ENCODE measurements at places on chromosomes 1 and 21.

DNA sequence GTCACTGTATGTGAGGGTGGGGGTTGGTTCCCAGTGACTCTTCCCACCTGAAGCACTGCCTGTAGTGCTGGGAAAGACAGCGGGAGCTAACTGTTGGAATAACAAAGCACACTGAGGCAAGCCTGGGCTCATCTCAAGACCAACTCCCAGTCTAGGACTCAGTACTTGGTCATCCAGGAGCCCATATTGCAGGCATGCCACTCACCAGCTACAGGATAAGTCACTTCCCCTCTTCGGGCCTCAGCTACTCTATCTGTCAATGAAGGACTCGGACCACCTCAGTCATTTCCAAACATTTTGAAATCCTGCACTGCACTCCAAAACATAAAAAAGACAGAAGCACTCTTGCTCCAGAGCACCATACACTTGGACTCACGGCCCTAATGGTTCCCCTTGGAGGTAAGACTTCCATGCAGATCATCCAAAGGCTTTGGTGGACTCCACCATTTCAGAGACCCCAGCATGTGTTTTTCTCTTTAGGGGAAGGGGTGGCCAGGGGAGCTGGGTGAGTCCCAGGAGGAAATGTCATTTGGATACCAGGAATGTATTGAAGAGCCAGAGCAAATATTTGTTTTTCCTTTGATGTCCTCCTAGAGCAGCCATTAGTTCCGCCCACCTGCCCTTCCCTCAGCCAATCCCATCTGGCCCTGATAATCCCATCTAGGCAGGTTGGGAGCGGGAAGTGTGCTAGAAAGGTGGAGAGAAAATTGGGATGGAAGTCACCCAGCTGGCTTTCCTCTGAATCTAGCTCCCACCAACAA is 3.1 kb downstream of the NUAK2 start:
- no peak for DNase-seq

DNA sequence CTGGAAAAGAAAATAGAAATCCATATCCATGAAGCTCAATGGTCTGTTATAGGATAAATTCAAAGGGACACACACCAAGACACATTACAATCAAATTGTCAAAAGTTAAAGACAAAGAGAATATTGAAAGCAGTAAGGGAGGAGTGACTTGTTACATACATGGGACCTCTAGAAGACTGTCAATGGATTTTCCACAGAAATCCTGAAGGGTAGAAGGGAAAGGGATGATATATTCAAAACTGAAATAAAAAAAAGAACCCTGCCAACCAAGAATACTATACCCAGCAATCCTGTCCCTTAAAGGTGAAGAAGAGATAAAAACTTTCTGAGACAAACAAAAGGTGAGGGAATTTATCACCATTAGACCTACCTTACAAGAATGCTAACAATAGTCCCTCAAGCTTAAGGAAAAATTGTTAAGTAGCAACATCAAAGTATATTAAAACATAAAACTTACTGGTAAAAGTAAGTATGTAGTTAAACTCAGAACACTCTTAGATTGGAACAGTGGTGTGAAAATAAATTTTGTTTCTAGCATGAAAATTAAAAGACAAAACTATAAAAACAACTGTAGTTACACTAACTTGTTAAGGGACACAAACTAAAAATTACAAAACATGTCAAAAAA is 103.2 kb upstream of the APP start:
- no peak for DNase-seq

DNA sequence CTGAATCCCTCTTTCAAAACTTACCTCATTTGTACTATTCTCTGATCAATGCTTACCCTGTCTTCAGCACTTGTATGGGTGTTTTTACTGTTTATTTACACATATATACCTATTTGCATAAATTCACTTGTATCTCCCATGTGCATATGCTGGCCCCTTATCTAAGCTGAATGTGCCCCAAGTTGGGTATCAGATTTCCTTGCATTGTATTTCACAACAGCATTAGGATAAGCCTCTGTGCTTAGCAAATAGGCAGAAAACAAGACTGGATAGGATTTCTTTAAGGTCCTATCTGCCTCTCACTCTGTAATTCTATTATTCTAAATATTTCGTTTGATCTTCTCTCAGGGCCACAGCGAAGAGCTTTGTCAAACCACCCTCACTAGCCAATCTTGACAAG is 45.9 kb upstream of the IPO9 start:
- no peak for DNase-seq

GRCh38 chr1:150535511-150536287 is 13.5 kb upstream of the ADAMTSL4 start:
- DNase-seq = no peak

GRCh38 chr1:38062361-38063288 is 16.0 kb upstream of the POU3F1 start:
- no peak for DNase-seq

- DNase-seq = no peak
Measured at GRCh38 chr1:9724706-9725476, 73.4 kb downstream of the PIK3CD start.

GRCh38 chr21:45029298-45029947 is 45.0 kb upstream of the ADARB1 start:
- DNase-seq = no peak

- no peak for DNase-seq
Measured at GRCh38 chr1:214136324-214136919, 144.5 kb upstream of the SMYD2 start.

GRCh38 chr1:46171351-46171750 is 3.5 kb upstream of the TSPAN1 start:
- DNase-seq = no peak

DNA sequence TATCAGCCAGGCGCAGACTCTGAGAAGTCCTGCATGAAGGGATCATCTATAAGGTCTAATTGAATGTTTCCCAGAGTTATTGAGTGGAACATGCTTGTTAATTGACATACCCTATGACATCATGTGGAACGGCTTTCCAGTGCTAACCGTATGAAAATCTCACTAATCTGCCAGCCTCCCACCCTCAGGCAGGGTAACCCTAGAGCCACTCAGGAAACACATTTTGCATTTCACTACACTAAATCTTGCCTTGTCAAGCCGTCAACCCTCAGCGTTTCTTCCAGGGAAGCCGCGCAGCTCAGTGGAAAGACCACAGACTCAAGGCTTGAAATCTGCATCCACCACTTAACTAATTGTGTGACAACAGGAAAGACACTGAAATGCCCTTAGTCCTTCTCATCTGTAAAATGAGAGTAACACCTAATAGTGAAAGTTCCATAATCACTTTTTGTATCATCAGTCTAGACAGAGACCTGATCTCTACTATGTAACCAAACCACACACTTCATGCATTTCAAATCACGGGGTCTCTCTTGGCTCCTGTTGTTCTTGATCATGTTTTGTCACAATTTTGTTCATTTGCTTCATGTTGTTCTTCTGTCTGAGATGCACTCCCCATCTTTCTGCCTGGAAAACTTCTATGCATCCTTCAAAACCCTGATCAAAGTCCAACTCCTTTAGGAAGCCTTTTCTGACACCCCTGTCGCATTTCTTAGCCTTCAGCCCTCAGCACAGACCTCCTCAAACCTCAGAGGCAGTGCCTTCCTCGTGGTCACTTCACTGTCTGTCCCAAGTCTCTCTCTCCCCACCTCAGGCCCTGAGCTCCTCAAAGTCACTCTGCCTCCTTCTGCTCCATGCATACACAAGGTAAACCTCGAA is 246.5 kb downstream of the TOMM20 start:
- DNase-seq = no peak

DNA sequence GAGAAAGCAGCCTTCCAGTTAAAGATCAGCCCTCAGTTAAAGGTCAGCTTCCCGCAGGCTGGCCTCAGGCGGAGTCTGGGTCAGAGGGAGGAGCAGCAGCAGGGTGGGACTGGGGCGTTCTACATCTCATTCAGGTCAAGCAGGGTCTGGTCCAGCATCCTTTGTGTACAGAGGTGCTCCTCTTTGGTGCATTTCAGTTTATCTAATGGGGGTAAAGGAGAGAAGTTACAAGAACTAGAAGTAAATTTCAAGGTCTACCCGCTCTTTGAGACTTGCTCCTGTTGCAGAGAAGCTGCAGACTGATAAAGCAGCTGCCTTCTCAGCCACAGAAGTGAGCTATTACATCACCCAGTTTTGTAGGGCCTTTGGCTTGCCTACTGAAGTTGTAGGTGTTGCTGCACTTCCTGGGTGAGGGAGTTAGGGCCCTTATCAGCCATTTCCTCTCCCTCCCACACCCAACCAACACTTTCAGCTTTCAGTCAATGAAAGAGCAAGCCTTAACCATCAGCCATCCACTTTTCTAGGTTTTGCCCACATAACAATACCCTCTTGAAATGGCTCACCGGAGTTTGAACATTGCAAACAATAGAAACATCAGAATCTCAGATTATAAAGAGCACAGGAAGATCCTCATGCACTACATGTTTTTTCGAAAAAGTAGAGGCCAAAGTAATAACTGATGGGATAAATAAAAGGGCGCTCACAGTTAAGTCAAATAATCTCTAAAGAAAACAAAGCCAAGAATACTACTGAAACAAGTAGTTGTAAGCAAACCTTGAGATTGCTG is 2.8 kb upstream of the NUP210L start:
- peak; percentile 53 for DNase-seq

DNA sequence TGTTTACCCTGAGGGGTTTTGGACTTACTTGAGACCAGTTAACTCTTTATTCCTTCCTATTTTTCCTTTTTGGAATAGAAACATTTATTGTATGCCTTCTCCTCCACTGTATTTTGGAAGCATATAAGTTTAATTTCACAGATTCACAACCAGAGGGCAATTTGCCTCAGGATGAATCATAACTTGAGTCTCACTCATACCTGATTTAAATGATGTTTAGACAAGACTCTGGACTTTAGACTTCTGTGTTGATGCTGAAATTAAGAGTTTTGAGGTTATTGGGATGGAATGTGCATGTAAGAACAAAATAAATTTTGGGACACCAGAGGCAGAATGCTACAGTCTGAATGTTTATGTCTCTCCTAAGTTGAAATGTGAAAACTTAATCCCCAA is 7.1 kb upstream of the ADAM30 start:
- no peak for DNase-seq

DNA sequence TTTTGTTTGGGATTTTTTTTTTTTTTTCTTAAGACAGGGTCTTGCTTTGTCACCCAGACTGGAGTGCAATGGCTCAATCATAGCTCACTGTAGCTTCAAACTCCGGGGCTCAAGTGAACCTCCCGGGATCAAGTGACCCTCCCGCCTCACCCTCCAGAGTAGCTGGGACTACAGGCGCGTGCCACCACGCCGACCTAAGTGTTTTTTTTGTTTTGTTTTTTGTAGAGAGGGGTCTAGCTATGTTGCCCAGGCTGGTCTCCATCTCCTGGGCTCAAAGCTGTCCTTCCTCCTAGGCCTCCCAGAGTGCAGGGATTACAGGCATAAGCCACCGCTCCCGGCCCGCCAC is 776 bp downstream of the HLCS start:
- no peak for DNase-seq

- DNase-seq = no peak
Measured at GRCh38 chr1:203088441-203088840, 2.6 kb upstream of the MYOG start.

DNA sequence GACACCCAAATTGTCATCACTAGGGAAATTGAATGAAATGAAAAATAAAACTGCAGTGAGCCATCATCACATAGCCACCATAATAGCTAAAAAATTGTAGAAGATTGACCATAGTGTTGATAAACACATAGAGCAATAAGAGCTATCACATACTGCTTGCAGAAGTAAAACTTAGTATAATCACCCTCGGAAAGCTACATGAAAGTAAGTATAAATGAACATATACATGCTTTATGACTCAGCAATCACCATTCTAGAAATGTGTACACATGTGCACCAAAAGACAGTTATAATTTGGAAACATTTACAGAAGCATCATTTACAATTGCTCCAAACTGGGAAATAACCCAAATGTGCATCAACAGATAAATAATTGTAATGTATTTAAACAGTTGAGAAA is 153.1 kb upstream of the LRRC7 start:
- no peak for DNase-seq

DNA sequence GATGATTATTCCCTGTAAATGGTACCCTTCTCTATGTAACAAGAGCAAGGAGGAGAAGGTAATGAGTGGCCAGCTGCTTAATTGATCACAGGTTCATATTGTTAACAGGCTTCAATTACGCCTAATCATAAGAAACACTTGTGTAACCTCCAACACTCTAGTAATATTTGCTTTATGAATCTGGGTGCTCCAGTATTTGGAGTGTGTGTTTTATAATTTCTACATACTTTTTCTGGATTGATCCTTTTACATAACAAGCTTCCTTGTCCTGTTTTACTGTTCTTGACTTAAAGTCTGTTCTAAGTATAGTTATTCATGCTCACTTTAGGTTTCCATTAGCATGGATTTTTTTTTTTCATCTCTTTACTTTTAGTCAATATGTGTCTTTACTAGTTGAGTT is 984.2 kb downstream of the AMY1C start:
- no peak for DNase-seq

DNA sequence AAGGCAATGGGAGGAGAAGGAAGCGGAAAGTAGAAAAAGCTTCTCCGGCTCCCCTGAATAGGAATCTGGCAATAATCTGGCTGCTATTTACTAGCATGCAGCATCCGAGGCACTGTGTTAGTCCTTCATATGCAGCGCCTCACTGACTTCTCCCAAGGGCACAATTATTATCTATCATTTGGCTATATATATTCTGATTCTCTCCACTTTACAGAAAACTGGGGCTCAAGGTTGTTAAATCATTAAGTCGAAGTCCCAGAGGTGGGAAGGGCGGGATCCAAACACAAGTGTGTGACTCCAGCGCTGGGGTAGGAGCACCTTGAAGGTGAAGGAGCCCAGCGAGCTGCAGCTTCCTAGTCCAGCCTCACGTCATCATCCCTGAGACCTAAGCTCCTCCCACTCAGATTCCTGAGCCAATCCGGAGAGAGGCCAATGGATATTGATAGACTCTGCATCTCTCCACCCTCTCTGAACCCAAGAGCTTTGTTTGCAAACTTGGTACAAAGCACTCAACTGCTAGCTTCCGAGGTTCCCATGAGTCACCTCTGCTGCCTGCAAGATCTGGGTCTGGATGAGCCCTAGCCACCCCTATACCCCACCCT is 16.6 kb upstream of the EYA3 start:
- no peak for DNase-seq

- DNase-seq = no peak
Measured at GRCh38 chr1:31715087-31715872, 11.5 kb upstream of the COL16A1 start.

GRCh38 chr1:45925728-45926287 is 122.4 kb downstream of the MAST2 start:
- DNase-seq = no peak

All from stimulated activated CD8-positive, alpha-beta memory T cell treated with anti-CD3 and anti-CD28 coated beads, Interleukin-4, amount 100 ng/mL, for 4 hours (primary cell).